ENCODE measurements at places on chromosomes 4 and X.

DNA sequence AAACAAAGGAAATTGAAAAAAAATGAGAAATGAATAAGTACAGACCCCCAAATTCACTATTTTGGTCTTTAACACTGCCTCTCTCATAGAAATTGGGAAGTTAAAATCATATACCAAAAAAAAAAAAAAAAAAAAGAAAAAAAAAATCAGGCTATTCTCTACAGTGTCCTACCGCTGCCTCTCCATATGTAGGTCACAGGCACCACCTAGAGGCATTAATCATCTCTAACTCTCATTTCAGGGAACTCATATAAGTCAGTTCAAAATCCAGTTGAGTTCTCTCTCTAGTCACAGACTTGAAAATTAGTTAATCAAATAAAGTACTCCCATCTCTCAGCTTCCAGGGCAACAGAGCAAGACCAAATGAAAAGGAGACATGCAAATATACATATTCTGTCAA lies 47.9 kb downstream of the COX18 start:
- no peak for DNase-seq

- DNase-seq: no peak
These were observed 41.1 kb upstream of the FAM9C start for GRCh38 chrX:13085526-13085925.

GRCh38 chr4:103011378-103012025 lies 8.0 kb downstream of the SLC9B1 start:
- DNase-seq: no peak

DNA sequence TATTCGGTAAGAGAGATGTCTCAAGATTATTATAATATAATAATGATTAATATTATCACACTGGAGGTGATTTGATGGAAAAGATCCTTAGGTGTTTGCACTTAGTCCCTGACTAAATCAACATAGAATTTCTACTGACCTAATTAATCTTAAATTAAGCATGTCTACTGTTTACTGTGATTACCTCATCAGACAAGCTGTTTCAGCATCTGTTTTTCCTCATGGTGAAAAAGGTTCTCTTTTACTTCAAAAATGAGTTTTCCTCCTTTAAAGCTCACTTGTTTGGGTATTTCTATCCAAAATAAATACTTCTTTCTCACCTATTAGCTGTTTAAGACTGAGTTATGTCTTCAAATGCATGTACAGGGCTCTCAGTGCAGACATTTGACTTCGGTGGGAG lies 407.8 kb downstream of the NKX6-1 start:
- DNase-seq: no peak

DNA sequence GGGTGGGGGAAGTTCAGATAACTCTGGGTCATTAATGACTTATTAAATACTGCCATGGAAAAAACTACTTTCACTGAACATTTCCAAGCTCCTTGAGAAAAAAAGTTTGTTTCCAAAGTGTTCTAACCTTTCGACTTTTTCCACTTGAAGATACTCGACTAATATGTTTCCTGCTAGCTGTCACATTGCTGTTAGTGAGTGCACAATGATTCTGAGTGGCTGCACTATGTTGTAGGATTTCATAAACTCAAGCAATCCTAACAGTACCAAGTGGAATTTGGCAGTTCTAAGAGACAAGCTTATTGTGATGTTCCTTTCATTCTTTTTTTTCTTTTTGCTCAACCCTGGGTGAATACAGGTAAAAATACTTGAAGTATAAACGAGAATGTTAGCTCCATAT lies 33.4 kb downstream of the GRXCR1 start:
- no peak for DNase-seq

- no peak for DNase-seq
These were observed 383 bp downstream of the PCYT1B start for GRCh38 chrX:24646745-24647182.

GRCh38 chr4:40572692-40573310 lies 56.9 kb downstream of the RBM47 start:
- DNase-seq: no peak

GRCh38 chr4:108036213-108036612 lies 46.5 kb downstream of the HADH start:
- DNase-seq: no peak

DNA sequence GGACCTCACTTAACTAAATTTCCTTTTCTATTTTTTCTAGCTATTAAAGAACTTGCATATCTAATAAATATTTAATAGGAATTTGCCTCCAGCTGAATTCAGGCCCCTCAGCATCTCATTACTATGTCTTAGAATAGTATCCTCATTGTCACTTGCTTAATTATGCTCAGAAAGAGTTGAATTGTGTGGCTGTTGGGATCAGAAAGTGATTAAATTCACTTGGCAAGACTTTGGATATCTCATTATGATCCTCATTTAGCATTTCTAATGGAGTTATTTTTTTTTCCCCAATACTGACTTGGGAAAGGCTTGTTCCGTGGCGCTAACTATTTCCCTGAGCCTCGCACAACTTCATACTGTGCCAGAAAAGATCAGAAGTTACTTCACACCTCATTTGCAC lies 158.8 kb downstream of the IDS start:
- DNase-seq: no peak

- no peak for DNase-seq
These were observed 8.9 kb upstream of the AGA start for GRCh38 chr4:177451108-177451500.

- DNase-seq: no peak
These were observed 49.1 kb downstream of the DHRSX start for GRCh38 chrX:2451501-2452316.

GRCh38 chr4:15235135-15235534 lies 192.7 kb upstream of the C1QTNF7 start:
- DNase-seq: no peak

DNA sequence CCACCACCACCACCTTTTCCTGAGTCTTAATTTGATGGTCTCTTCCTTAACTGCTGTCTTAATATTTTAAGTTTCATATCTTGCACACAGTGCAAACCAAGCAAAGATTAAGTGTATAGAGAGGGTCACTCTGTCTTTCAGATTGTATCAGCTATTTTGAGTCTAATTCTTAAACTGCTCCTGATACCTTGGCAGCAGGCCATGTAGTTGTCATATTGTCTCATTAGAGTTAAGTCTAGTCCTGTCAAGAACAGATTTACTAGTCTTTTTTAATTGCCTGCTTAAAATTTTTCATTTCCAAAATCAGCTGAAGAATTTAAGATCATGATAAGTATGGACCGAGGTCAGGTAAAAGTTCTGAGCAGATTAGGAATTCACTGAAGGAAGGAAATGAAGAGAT lies 51.5 kb downstream of the FHIP1A start:
- no peak for DNase-seq

GRCh38 chrX:143165778-143166177 lies 140.1 kb downstream of the SPANXN4 start:
- no peak for DNase-seq

GRCh38 chr4:2932951-2933565 lies 30.1 kb downstream of the NOP14 start:
- DNase-seq: no peak

DNA sequence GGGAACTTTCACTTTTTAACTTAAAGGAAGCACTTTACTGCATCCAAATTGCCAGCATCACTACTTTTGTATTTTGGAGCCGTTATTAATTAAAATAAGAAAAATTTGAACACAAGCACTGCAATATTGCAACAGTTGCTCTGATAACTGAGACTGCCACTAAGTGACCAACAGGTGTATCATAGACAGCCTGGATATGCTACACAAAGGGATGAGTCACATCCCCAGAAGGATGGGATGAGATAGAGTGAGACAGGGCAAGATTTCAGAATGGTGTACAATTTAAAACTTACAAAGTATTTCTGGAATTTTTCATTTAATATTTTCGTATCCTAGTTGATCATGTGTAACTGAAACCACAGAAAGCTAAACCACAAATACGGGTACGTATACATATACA lies 204.1 kb downstream of the MAPK10 start:
- no peak for DNase-seq

- DNase-seq: no peak
These were observed 54.4 kb downstream of the CBR4 start for GRCh38 chr4:168955674-168956073.

DNA sequence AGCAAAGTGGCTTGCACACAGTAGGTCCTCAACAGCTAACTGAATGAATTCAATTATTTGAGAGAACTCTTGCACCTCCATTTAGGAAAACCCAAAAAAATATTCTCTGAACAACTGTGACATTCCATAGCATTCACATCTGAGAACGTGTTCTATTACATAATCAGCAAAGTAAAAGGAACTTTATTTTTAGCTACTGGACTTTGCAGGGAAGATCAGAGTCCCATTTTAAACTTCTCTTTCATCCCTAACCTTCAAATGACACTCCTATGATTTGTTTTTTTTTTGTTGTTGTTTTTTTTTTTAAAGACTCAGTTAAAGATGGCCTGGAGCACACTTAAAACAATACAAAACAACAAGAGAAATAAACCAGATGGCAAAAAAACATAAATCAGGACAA lies 30.9 kb downstream of the RAI2 start:
- DNase-seq: no peak

GRCh38 chrX:95919605-95920004 lies 765.0 kb upstream of the DIAPH2 start:
- DNase-seq: no peak

- no peak for DNase-seq
These were observed 190.8 kb upstream of the GK2 start for GRCh38 chr4:79598801-79599200.

- DNase-seq: no peak
These were observed 407.6 kb upstream of the BOD1L1 start for GRCh38 chr4:14035076-14035475.

- DNase-seq: no peak
These were observed 475.4 kb upstream of the RPS6KA3 start for GRCh38 chrX:20742106-20742505.
